ENCODE measurements at places on chromosomes 3 and 15. TPM values are rescaled to one million over a fixed set of nuclear protein-coding genes. Genes with fewer than 3 reads are reported as not detected.

Gene THAP10
- 2.0 TPM for total RNA-seq

Gene NOX5
- under 0.01 TPM for total RNA-seq

Gene TUSC7
- total RNA-seq = not detected

Gene SAMMSON
- not detected for total RNA-seq

Gene SLC27A2
- 7.1 TPM for total RNA-seq
